ENCODE measurements at places on chromosomes 12 and 14.
A peak's percentile ranks its signal among the peaks of the same experiment; 100 is the strongest.

DNA sequence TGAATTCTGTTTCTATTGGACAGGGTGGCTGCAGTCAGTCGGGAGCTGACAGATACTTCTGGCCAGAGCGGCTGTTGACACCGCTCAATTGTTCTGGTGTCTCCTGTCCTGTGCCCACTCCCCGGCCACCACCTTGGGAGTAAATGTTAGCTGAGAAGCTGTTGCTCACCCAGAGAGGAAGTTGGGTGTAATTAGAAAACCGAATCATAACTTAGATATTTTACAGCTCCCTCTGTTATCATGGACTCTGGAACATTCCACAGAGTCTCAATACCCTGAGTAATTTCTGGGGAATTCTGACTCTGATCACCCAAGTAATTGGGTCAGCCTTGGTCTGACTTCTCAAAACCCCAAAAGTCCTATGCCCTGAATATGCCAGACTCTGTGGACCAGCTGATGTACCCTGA, 58.3 kb upstream of the RFLNA start:
- no peak for DNase-seq

- DNase-seq = no peak
Measured at GRCh38 chr14:67514650-67515385, 18.3 kb upstream of the PLEKHH1 start.

DNA sequence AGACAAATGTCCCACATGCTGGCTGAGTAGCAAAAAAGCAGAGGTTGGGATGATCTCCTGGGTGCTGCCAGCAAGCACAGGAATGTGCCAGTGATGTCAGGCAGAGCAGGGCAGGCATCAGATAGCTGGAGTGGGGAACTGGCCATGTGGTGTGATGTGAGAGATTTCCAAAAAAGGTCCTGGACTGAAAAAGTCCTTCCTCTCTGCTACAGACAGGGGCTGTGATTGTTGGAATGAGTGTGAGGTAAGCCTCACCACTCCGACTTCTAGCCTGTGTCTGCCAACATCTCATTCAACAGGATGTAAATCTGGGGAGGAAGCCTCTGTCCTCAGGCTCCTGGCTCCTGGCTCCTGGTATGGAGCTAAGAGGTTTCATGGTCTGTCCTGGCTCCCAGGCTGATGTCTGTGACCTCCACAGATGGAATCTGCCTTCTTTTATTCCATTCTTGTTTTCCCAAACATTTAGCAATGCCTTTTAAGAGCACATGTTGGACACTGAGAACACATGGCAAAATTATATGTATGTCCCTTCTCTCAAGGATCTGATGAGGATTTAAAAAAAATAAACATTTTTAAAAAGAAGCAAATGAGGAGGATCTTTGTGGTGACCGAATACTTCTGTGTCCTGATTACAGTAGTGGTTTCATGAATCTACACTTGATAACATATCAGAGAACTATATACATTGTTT, 50.1 kb upstream of the STK38L start:
- DNase-seq = no peak

DNA sequence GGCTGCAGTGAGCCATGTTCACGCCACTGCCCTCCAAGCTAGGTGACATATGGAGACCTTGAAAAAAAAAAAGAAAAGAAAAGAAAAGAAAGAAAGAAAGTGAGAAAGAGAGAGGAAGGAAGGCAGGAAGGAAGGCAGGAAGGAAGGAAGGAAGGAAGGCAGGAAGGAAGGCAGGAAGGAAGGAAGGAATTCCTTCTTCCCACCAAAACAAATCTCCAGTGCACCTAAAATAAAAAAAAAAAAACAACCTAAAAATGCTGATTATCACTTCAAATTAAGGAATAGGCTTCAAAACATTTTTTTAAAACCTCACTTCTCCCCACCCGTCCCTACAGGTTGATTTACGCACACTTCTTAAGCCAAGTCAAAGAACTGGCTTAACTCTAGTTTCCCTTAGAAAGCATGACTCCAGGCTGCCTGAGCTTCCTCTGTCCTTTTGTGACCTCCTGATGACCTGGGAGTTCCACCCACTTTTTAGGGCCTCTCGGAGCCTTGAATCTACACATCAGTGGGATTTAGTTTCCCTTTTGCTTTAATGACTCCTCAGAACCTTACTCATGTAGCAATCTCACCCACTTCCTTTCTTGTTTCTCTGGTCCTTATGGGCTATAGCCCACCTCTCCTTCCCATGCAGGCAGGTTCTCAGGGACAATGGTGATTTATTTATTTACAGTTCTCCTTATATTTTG, 18.6 kb downstream of the DUSP6 start:
- no peak for DNase-seq

GRCh38 chr12:97754306-97754705, 291.7 kb downstream of the RMST start:
- DNase-seq = no peak

DNA sequence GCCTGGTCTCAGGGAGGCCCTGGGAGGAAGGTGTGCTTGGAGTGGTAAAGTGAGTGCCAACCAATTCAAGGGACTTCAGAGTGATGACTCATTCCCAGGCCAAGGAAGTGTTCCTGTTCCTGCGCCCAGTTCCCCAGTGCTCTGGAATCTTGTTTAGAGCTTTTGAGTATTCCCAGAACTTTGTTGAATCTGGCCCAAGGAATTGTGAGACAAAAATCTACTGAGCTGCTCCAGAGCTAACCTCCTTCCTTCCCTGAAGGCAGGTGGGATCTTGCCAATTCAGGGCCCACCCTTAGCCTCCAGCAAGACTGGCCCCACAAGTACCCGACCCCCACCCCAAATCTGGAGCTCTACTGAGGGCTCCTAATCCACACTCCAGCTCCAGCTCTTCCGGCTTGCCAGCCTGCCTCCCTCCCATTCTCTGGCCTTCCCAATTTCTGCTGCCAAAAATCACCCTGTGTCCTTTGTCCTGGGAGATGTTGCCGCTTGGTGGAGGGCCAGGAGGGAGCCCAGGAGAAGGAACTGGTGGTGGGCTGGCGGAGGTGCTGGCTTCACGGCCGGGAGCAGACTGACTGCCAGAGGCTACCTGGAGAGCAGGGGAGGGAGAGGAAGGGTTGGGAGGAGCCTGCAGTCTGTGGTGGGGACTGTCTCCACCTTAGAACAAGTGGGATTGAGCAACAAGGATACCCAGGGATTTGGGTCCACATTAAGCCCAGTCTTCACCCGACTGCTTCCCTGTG, 2.0 kb upstream of the ATN1 start:
- peak; percentile 63 for DNase-seq

Data from NCI-H460 (cell line).